ENCODE measurements at places on chromosomes 11 and 22. TPM values are rescaled to one million over a fixed set of nuclear protein-coding genes. Genes with fewer than 3 reads are reported as not detected.

- DNase-seq, result no peak
Measured at GRCh38 chr11:14255238-14255534, 103.8 kb downstream of the RRAS2 start.

DNA sequence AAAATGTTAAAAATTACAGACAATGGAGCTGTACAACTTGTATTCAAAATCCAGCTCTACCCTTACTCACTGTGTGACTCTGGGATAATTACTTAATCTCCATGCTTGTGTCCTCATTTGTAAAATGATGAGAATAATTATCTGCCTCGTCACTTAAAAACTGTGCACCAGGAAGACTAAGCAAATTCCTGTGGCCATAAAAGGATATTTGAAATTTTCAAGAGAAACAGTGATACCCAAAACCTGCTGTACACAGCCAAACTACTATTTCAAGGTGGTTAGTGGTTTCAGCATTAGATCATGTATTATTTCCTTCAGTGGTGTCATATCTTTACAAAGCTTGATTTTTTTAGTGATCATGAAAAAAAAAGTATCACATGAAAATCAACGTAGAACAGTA is 136.9 kb downstream of the METTL15 start:
- no peak for DNase-seq

- no peak for DNase-seq
Measured at GRCh38 chr11:84408946-84409411, 1122.8 kb upstream of the CCDC90B start.

DNA sequence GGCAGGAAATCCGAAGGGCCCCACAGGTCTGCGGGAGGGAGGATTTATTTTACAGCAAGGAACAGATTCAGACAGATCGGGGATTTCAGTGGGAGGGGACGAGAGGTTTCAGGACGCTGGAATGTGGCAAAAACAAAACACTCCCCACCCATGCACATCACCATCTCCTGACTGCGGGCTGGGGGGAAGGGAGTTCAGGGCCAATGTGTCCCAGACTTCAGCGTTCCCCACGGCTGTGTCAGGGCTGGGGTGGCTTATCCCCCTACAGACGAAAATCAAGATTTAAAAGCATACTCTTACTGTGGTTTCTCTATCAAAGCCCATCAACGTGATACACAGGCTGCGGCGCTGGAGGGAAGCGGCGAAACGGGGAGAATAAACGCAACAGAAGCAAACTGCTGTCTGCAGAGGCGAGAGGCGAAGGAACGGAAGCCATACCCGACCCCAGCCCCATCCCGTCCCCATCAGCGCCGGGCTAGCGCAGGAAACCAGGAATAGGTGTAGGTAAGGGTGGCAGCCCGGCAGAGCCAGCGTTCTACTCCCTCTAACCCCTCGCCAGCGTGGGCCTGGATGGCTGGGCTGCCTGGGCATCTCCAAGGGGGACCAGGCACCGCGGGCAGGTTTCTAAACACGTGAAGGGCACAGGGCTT is 2.7 kb downstream of the TENM4 start:
- DNase-seq, result no peak

DNA sequence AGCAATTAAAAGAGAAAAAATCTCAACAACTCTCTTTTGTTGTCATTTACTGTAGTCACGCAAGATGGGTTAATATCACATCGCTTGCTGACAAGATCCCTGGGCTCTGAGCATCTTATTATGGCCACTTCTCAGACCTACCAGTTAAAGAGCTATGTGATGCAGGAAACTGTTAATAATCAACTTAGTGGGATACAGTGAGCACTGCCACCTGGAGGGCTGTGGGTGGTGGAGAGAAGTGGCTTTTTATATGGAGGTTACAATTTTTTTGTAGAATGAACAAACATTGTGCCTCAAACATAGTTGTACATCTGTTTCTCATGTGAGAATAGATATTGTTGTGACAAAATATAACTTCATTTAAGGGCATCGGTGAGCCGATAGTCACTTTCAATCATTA is 181.0 kb downstream of the TENM4 start:
- no peak for DNase-seq

DNA sequence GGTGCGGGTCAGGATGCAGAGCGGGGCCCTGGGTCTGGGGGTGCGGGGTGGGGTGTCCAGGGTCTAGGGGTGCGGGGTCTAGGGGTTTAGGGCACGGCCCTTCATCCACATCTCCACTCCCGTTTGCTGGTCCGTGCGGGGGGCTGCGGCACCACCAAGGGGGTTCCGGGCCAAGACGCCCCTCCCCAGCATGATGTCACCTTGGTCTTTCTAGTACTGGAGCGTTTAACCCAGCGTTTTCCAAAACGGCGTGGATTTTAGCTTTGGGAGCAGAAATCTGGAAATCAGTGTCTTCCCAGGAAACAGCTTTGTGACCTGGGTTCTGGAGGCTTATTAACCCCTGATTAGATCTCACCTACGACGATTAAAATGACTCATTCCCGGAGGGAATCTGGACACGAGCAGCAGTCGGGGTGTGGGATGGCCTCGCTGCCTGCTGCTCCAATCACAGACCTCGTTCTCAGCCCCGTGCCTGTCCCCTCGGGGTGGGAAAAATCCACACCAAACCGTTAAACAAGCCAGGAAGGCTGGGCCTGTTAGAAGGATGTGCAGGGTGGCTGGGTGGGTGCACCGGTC is 759 bp downstream of the AP2A2 start:
- no peak for DNase-seq

DNA sequence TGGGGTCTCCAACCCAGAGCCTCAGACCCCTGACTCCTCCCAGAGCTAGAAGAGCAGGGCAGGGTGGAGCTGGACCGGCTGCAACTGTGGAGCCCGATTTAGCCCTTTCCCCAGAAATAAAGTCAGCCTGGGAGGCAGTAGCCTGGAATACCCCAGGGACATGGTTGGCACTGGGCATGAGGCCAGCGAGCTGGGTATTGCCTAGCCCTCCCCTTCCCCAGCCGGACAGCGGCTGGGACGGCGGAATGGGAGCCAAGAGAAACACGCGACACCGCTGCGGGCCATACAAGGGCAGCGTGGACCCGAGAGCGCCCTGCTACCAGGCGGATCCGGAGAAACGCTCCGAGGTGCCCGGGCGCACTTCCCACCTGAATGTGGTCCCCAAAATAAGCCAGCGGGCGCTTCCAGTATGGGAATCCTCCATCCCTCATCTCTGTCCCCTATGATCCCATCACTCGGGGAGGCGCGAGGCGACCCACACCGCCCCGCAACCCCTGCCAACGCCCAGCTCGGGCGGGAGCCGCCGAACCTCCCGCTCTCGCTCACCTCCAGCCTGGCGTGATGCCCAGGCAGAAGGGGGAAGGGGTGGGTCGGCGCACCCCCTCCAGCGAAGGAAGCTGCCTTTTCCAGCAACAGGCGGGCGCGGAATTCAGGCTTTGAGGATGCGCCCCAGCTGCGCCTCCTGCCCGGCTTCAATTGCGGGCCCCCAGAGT is 758 bp downstream of the MCAM start:
- DNase-seq, result no peak

DNA sequence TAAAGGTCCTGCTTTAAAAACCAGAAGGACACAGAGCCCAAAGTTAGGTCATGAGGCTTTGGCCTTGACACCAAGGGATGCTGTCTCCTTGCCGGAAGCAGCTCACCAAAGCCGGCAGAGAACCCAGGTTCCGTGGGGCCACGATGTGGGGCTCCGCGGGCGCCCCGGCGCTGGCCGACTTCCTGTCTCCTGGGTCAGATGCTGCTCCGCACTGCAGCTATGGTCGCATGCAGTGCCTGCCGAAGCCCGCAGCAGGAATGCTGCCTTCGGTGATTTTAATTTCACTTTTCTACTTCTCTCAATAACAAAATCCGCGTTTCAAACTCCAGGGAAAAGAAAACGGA is 454 bp upstream of the OTUB1 start:
- DNase-seq, result no peak

The KRTAP5-11 gene
- total RNA-seq, result not detected

The DBX1 gene
- total RNA-seq, result not detected
